ENCODE measurements at places on chromosomes 11 and 22. TPM values are rescaled to one million over a fixed set of nuclear protein-coding genes. Genes with fewer than 3 reads are reported as not detected.

DNA sequence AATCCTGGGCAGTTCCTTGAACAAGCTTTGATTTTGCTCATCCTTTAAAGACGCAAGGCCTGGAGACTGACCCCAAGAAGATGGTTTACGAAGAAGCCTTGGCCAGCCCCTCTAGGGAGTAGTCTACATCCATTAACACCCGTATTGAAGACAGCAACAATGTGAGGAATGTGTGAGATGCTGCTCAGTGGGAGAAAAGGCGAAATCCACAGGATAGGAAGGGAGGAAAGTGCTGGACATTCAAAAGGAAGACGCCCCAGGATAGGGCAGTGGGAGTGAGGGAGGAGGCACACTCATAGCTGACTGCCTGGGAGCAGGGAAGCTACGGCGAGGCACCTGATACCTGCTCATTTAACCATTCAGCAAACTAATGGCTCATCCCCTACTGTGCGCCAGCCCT lies 114.1 kb downstream of the RRAS2 start:
- no peak for DNase-seq

- no peak for DNase-seq
Measured at GRCh38 chr22:26981111-26981510, 323.7 kb downstream of the MIAT start.

DNA sequence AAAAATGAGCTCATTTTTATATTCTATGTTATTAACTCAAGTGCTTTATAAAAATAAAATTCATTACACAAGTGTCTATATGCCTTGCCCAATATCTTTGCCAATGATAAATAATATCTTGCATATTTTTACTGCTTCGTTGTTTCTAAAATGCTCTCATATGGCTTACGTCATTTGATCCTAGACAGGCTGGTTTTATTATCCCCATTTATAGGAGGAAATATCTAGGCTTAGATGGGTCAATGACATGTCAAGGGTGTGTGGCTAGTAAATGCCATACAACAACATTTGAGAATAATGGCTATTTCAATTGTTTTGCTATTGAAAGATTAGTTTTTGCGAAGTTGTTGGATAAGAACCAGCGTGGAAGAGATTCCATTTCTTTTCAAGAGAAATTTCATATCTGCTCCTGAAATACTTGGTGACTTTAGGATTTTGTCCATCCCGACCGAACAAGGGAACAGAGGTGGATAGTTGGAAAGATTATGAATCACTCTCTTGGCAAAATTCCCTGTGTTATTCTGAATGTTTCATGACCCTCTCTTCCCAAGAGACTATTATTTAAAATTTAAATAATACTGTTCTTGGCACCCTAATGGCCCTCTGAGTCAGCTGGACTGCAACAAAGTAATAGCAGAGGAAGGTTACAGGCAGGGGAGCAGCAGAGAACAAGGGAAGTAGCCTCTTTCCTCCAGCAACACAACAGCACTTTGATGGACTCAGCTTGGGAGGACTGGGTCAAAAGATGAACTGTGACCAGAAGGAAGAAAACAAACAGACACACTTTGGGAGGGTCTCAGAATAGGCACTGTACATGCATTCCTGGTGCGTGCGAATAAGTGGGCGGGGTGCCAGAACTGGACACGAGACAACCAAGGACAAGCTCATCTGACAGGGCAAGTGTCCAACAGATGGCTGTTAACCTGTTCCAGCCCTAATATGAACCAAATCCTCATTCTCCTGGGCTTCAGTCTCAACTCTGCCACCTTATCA lies 94.5 kb downstream of the ME3 start:
- peak; percentile 93 for DNase-seq

The TESMIN gene
- not detected for total RNA-seq

DNA sequence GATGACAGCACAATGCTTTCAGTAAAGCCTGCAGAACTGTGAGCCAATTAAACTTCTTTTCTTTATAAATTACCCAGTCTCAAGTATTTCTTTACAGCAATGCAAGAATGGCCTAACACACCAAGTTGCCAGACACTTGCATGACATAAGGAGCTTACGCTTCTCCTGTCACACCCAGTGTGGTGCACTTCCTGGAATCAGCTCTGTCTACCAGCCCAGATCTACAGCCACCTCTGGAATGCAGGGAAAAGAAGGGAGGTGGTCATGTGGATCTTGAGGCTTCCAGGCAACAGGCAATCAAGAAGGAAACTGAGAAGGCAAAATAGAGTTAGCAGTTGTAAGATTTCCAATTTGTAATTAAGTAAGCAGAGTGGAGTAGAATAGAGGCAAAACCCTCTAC lies 37.4 kb upstream of the SESN3 start:
- DNase-seq = no peak

- DNase-seq = no peak
Measured at GRCh38 chr22:30694640-30695350, at the start of gene OSBP2. OSBP2 (plus strand) TSS chr22:30694874; CDS start chr22:30694910, 36 bp downstream.

DNA sequence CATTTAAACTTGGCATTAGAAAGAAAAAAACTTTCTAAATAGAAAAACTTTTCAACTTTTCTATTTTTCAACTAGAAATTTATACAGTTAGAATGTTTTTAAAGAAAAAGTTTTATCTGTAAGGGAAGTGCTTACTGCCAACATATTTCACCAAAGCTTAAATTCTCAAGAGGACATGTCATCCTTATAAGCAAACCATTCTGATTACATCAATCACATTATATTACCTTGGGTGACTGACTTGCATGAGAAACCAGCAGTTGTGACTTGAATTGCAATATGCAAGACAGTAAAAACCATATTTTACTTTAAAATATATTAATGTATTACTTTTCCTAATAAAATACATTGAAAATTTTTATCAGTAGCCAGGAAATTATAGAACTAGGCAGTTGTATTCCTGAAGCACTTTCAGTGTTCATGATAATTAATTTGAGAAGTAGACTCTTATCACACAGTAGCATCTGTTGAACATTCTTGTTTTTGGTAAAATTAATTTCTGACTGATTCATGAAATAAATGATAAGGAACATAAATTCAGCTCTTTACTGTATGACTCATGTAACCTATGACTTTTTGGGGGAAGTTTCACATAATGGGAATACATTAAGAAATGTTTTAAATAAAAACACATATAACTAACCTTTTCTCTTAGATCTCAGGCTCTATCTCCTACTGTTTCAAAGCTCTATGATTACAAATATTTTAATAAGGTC lies 345.0 kb upstream of the CCDC179 start:
- peak; percentile 39 for DNase-seq

GRCh38 chr11:78656327-78656726 lies 81.7 kb upstream of the NARS2 start:
- DNase-seq = no peak

The LRP4 gene
- 1.3 TPM for total RNA-seq

DNA sequence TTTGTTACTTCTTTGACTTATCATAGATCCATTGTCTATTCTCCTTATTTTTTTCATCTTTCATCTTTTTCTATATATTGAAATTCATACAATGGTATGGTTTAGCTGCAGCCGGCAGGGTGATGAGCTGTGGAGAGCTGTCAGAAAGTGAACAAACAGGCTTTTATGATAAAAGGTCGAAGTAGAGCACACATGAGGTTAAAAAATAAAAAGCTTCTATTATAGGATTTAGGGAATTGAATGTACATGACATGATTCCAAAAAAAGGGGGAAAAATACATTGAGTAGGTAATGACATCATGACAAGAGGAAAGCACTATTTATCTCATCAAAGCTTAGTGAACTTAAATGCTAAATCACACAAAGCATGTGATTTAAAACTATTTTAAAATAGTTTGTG lies 884.8 kb downstream of the METTL15 start:
- DNase-seq = no peak

Data from LHCN-M2 (cell line).